ENCODE measurements at places on chromosomes 3 and 15. TPM values are rescaled to one million over a fixed set of nuclear protein-coding genes. Genes with fewer than 3 reads are reported as not detected.

- no peak for DNase-seq
Measured at GRCh38 chr3:53114412-53115074, 15.7 kb downstream of the RFT1 start.

DNA sequence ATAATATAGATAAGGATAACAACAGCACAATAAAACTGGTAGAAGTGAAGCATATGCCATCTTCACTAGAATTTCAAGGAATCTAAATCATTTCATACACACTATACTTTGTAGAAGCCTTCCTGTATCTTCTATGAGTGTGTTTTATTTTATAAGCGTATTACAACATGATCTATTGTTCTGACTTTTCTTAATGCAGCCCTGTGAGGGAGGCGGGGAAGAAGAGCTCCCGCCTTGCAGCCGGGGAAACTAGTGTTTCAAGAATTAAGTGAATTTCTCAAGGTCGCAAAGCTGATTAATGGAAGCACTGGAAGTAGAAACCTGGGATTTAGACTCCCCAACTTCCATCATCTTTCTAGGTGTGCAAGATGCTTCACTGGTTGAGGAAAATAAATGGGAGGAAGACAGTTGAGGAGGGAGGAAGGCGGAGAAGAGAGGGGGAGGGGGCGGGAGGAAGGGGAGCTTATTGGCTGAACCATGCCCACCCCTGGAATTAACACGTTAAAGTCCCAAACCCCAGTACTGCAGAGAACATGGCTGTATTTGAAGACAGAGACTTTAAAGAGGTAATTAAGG is 32.9 kb downstream of the VGLL4 start:
- DNase-seq, result no peak

DNA sequence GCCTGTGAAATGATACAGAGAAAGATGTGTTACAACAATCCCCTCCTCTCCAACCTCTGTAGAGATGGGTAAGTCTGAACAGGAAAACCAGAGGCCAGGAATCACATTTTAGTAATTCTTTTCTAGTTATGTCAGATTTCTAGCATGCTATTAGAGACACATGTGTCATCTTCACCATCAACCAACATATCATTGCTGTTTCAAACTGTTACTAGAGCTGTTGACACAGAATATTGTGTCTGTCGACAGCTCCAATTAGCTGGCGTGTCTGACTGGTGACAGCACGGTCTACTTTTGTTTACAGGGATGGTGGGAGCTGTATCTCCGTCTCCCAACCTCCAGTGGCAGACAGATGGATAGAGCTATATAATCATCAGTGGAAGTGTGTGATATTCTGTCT is 393.2 kb downstream of the SOX2 start:
- no peak for DNase-seq

DNA sequence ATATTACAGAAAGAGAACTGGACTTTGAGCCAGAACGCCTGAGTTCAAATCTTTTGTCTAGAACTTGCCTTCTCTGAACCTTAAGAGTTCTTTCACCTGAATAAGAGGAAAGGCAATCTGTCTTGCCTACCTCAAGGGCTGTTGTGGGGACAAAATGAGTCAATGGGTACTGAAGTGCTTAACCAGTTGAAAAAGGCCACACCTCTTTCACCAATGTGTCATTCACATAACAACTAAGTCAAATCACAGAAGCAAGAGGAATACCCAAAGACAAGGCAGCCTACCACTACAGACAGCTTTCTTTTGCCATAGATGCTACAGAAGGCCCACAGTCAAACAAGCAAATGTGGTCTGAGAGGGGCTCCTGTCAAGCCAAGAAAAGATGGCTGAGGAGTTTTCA is 39.7 kb downstream of the NBEAL2 start:
- no peak for DNase-seq

GRCh38 chr3:189331002-189331418 is 159.2 kb downstream of the TPRG1 start:
- no peak for DNase-seq

DNA sequence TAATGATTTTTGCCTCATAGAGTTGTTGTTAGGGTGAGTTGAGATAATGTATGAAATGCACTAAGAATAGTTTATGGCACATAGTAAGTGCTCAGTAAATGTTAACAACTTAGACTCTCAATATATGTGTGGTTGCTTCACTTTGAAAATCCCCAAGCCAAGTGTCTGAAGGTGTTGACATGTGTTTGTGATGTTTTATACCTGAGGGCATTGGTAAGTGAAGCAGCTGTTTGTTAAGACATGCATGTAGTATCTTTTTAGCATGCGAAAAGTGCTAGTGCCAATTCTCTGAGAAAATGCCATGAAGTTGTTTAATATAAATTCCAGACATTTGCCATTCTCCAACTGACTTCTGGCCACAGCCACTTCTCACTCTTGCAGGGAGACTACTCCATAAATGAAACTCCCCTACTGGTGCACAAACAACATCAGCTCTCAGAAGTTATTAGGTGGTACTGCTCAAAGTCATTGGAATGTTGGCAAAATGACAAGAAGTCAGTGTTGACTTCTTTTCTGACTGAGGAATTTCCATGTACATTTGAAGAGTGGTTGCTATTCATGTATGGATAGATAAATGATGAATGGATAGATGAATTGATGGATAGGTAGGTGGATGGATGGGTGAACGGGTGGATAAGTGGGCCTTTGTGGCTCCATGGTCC is 103.6 kb upstream of the NUDT16 start:
- DNase-seq, result no peak

GRCh38 chr3:190566043-190566933 is 52.4 kb downstream of the IL1RAP start:
- peak; percentile 26 for DNase-seq

GRCh38 chr3:10998542-10998941 is 6.0 kb downstream of the SLC6A1 start:
- DNase-seq, result no peak

DNA sequence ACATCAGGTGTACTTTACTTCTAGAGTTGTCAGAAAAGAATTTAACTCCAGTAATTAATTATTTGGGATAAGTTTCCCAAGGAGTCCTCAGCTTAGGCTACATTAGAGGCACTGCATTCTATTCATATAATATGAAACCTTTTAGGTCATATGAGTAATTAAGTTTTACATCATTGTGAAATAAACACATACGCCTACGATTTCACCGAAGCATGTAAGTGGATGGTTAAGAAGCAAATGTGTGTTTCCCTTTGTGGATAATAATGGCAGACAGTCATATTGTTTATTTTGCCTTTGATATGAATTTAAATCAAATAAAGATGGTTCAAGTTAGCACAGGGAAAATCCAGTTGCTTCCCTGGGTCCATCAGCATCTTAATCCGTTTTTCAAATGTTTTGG is 535.9 kb upstream of the ATP11B start:
- no peak for DNase-seq

DNA sequence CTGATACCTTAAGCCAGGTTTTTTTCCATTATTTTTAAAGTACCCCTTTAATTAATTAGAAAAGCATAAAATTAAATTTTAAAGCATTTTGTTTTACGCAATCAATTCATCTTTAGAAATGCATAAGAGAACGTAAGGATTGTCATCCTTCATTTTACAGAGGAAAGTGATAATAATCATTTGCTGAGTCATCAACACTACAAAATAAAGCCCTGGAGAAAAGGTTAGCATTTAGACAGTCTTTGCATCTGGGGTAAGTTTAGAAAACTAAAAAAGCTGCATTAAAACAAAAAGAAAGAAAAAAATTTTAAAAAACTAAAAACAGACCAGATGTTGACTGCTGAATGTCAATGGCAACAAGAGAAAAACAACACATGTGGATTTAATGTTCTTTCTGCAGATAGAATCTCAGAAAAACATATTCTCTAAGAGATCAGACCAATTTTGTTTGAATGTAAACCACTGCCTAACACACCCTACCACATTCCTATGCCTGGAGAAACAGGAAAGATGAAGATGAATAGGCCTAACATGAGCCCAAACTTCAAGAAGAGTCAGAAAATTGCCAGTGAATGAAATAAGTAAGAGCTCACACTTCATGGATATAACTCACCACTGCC is 59.9 kb downstream of the SUCNR1 start:
- no peak for DNase-seq

- DNase-seq, result no peak
Measured at GRCh38 chr3:40387001-40387894, at the start of gene ENTPD3. Gene ENTPD3, plus strand, starts transcription at chr3:40387184. Its CDS starts 874 bp downstream, at chr3:40388058.

DNA sequence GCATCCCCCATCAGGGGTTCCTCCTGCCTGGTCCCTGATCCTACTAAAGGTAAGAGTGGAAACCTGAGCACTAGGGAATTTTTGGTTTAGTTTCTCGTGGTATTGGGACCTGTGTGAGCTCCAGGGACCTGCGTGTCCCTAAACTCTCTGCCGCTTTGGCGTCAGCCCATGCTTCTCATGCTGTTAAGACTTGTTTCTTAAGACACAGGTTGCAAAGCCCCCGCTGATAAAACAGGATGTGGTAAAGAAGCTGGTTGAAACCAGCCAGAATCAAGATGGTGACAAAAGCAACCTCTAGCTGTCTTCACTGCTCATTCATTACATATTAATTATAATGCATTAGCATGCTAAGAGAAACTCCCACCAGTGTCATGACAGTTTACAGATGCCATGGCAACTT is 64.6 kb downstream of the LYZL4 start:
- no peak for DNase-seq

GRCh38 chr3:154334973-154335420 is 10.7 kb upstream of the DHX36 start:
- DNase-seq, result no peak

- DNase-seq, result no peak
Measured at GRCh38 chr3:152229692-152230091, 39.0 kb upstream of the MBNL1 start.

DNA sequence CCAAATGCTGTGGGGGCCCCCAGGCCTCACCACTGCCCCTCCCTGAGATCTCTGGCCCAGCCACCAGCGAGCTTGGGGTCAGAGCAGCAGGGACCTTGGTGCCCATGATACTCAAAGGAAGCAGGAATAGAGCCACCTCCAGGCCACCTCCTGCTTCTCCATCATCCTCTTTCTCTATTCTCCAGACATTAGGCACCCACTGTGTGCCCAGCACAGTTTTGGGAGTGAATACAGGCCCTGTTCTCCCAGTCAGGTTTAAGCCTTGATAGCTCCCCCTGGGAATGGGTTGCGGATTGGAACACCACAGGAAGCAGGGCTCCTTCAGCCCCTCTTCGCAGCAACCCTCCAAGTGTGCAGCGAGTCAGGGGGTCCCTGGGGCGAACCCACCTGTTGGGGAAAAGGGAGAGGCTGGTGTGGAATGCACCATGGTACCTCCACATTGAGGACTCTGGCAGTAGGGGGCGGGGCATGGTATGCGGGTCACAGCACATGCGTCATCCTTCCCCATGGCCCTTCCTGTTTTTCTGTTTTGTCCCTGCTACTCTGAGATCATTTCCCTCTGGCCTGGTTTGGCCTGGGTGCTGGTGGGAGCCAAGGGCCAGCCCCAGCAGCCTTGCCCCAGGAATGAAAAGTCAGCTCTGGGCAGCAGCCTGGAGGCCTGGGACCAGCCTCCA is 14.2 kb upstream of the SEMA3B start:
- no peak for DNase-seq

GRCh38 chr3:131174752-131175151 is 148.1 kb downstream of the NEK11 start:
- no peak for DNase-seq

- no peak for DNase-seq
Measured at GRCh38 chr3:165617134-165617533, 220.1 kb downstream of the BCHE start.

DNA sequence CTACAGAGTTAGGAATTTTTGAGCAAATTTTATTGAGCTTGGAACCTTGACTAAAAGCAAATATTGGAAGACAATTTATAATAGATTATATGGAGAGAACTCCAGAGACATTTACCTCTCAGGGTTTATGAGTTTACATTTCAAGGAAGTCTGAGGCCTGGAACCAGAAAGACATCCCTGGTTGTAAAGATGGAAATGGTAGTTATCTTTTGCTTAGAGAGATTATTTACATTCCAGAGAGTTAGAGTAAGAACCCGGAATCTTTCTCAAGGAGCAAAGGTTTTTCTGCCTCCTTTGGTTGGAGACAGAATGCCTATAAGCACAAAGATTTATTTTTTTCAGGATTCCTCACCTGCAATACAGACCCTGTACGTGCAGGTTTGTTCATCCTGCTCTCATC is 458.1 kb downstream of the TBL1XR1 start:
- no peak for DNase-seq

GRCh38 chr3:64595253-64595694 is 92.5 kb downstream of the ADAMTS9 start:
- DNase-seq, result peak; percentile 88

- DNase-seq, result no peak
Measured at GRCh38 chr15:86877171-86877631, 797.5 kb downstream of the AGBL1 start.

- DNase-seq, result no peak
Measured at GRCh38 chr3:75136100-75136897, 521.8 kb upstream of the CNTN3 start.

DNA sequence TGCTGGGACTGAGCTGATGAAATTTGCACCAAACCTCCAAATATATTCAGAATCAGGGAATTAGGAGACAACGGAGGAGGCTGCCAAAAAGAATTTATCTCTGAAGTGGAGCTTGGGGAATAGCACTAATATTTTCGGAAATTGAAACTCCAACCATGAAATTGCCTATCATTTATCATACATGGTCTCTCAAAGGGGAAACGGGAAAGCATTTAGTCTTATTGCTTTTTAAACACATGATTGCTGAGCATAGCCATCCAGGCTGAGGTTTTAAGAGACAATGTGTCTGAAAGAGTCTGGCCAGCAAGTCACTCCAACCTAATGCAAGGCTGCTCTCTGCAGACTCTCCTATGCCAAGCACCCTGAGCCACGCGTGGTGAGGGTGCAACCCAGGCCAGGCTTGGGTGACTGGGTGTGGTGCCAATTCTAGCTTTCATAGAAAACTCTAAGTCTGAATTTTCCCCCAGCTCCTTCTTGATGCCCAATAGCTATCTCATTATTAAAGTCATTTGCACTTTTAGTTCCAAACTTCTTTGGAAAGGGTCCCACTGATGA is 200.2 kb downstream of the RPLP1 start:
- no peak for DNase-seq

GRCh38 chr3:46127503-46127902 is 80.6 kb downstream of the CCR1 start:
- DNase-seq, result no peak

DNA sequence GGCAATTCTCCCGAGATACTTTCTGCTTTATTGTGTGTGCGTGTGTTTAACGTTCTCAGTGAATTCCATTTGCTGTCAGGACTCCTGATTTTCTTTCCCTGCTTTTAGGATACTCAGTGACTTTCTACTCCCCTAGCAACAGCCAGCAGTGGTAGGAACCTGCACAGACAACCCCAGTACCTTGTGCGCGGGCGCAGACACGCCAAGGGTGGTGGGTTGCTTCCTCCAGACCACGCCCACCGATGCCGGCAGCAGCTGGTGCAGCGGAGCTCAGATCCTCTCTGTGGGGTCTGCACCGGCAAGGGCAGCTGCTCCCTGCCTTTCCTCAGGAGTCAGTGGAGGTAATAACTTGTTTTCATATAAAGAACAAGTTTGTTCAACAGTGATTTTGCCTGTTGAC is 225.1 kb upstream of the NDN start:
- DNase-seq, result no peak

Gene CPNE9
- polyA plus RNA-seq, result not detected

Gene EEFSEC
- 17.1 TPM for polyA plus RNA-seq

Gene CDCP1
- 0.34 TPM for polyA plus RNA-seq

Gene WWTR1
- polyA plus RNA-seq, result 71.8 TPM

Gene DZIP1L
- polyA plus RNA-seq, result 6.9 TPM

Gene MTMR10
- 18.9 TPM for polyA plus RNA-seq

Gene DOCK3
- 0.15 TPM for polyA plus RNA-seq

Gene DNAJC17
- polyA plus RNA-seq, result 22.8 TPM

Gene EID1
- 240 TPM for polyA plus RNA-seq

Gene GATM
- polyA plus RNA-seq, result 505 TPM

Gene IL17RE
- 1.8 TPM for polyA plus RNA-seq

All from forelimb muscle (tissue), 1 donor.